ENCODE measurements at places on chromosomes 4 and X.

- no peak for DNase-seq
These were observed 150.5 kb upstream of the SPRY1 start for GRCh38 chr4:123246085-123246484.

GRCh38 chrX:107547621-107548020 lies 80.7 kb upstream of the PRPS1 start:
- no peak for DNase-seq

DNA sequence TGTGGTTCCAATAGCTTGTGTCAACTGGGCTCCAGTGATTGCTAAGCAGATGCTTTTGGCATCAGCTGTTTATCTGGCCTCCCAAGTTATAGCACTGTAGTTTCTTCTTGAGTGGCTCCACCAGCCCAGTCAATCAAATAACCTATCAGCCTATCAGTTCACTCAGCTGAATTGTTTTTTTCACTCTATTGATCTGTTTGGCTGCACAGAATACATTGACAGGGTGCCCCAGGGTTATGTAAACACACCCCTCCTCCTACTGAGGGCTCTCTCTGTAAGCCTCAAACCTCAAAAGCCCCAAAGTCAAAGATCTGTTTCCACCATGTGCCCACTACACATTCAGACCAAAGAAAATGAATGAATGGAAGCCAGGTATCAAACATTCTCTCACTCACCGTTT lies 214.0 kb downstream of the HS6ST2 start:
- DNase-seq: no peak

GRCh38 chrX:7088968-7089615 lies 58.4 kb upstream of the STS start:
- DNase-seq: peak; percentile 4

DNA sequence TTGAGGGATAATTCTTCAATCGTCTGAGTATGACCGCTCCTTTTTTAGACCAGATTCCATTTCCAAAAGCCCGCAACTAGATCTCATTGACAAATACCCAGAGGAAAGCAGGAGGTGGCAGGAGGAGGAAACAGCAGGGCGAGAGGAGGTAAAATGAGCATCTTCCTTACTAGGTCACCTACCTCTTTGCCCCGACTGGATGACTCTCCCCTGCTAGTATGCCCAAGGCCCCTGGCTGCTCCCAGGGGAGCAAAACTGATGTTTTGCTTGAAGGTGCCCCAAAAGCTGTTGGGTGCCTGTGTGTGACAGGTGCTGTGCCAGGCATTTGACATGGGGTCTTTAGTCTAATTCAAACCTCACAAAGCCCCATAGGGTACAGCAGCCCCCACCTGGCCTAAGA lies 48.9 kb downstream of the C4orf50 start:
- no peak for DNase-seq

DNA sequence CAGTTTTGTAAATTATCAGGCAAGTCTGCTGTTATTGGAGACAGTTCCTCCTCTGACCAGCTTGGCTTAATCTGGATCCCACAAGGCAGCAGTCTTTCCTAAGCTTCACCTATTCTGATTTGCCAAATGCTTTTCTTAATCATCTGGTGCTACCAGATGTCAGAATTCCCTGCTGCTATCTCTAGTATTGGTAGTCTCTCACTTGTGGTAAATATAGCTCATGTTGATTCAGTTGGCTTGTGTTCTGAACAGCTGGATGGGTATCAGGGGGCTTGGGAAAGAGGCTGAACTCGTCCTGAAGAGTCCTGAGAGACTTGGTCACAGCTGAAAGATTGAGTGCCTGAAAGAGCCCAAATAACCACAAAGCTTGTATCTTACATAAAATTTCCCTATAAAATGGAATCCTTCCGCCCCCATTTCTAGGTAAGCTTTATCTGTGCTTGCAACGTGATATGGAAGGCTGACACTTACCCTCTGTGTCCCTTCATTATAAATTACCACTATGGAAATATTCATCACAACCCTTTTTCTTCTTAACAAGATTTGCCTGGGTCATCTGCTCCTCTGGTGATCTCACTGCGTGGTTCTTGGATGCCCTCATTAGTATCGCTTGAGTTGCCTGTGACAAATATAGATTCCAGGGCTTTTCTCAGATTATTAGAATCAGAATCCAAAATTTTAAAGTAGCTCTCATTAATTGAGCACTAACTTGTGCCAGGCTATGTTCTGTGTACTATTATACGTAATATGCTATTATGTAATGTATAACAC lies 104.1 kb upstream of the GPRIN3 start:
- no peak for DNase-seq

GRCh38 chr4:164904336-164904735 lies 27.4 kb downstream of the APELA start:
- no peak for DNase-seq

GRCh38 chr4:152691761-152692160 lies 12.0 kb upstream of the TMEM154 start:
- DNase-seq: no peak

GRCh38 chr4:29262986-29263385 lies 1457.2 kb upstream of the PCDH7 start:
- no peak for DNase-seq

GRCh38 chr4:24515698-24516097 lies 68.7 kb downstream of the DHX15 start:
- no peak for DNase-seq

DNA sequence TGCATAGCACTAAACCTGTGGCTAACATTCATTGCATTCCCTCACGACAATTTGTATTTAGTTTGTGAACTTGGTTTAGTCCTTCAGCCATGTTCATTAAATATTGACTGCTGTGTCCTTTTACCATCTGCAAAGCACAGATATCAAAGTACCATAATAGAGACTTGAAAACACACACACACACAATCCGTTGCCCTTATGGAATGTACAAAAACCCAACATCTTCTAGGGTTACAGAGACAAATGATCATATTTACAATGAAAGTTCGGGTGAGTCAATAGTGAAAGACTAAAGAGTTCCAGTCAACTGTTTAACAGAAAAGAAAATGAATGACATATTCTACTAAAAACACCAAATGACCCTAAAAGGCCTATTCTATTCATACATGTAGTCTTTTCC lies 50.8 kb upstream of the TXK start:
- no peak for DNase-seq

DNA sequence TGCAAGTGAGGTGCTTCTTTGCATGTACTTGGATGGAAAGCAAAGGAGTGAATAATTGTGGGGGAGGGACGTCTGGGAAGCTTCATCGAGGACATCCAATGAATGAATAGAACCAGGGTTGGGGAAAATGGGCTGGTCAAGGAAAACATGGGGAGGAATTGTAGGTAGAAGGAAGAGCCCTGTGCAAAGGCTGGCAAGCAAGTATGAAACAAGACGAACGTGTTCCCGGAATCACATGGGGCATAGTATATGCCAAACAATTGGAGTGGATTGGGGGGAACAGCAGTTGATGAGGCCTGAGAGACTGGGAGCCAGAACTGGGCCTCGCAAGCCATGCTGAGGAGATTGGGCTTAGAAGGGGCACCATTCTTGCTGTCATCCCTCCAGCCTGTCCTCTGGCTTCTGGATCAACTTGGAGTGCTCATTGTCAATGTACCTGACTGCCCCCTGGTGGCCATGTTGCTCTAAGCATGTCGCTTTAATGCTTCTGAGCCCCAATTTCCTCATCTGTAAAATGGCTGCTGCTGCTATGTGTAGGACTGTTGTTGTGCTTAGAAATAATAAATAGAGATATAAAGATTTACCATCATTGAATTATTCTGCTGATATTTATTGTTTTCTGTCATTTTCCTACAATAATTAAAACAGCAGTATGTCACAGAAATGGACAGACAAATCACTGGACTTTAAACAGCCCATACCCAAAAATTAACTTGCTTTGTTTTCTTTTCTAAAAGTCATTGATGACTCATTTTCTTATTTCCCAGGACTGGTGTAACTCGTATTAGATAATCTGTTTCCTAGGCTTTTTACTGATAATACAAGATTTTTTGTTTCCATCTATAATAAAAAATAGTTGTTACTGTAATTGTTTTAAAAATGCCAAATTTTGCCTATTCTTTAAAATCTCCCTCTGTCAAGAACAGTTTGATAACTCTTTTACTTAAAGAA lies 66.4 kb downstream of the JADE3 start:
- peak; percentile 33 for DNase-seq

DNA sequence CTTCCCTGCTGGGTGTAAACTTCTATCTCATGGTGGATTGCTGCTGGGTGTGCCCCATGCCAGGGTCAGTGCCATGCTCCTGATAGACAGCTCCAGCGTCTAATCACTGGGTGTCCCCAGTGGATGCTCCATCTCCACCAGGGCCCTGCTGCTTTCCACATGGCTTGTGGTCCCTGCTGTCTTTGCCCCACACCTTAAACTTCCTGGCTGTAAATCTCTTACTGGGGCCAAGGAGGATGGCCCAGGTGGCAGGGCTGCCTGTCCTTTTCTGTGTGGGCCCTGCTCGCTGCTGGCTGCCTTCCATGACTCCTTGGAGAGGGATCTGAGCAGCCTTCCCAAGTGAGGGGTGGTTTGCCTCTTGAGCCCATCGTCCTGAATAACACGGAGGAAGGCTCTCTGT lies 51.8 kb downstream of the RGS12 start:
- DNase-seq: no peak

GRCh38 chr4:5256421-5256820 lies 205.1 kb downstream of the STK32B start:
- no peak for DNase-seq

- DNase-seq: no peak
These were observed 152.2 kb downstream of the MGST2 start for GRCh38 chr4:139817657-139818452.

DNA sequence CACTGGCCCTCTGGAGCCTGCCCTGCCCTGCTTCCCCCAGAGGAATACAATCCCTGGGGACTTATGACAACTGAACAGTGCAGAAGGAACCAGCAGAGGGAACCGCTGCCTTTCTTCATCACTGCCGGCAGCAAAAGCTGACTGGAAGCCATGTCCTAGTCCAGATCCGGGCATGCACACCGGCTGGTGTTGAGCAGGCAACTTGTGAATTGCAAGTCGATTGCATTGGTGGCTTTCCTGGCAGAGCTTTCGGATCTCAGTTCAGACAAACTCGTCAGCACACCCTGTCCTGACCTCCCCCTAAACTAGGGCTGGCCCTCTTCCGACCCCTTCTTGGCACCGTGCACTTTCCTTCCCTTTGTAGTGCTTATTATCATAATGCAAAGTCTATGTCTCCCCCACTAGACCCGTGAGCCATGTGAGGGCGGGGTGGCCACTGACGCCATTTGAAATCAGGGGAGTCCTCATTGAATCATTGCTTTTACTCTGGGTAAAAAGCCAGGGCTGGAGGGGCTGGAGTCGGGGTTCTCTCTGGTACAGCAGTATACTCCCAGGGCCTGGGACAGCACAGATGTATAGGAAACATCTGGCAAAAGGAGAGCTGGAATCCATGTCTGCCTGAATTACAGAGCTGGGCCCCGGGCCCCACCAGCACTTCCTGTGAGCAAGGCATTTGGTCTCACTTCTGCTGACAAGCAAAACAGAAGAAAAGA lies 1.8 kb downstream of the ARHGAP4 start:
- DNase-seq: no peak

DNA sequence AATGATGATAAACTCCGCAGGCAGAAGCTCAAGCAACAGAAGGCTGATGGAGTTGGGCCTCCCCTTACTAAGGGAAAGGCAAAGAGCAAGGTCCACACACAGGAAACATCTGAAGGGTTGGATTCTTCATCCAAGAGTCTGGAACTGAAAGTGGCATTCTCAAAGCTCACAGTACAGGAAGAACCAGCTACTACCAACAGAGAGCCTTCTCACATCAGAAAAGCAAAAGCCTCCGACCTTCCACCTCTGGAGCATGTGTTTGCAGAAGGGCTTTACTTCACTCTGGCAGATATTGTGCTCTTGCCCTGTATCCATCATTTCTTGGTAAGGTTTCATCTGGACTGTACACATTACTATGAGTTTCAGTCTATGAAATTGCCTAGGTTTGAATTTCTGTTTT lies 10.6 kb downstream of the GSTCD start:
- no peak for DNase-seq

DNA sequence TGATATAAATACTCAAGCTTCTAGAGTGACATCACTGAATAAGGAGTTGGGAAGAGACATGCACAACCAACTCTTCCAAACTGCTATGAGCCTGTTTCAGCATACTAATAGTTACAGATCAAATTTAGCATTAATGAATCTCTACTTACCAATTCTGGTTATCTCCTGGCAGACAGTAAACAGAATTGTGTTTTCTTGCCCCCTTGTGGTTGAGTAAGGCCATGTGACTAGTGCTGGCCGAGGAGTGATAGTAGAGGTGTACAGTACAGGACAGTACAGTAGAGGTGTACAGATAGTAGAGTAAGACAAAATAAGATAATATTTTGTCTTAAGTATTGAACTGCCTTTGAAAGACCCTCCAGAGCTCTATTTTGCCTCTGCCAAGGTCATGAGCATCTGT lies 681.4 kb downstream of the GABRG1 start:
- DNase-seq: no peak

DNA sequence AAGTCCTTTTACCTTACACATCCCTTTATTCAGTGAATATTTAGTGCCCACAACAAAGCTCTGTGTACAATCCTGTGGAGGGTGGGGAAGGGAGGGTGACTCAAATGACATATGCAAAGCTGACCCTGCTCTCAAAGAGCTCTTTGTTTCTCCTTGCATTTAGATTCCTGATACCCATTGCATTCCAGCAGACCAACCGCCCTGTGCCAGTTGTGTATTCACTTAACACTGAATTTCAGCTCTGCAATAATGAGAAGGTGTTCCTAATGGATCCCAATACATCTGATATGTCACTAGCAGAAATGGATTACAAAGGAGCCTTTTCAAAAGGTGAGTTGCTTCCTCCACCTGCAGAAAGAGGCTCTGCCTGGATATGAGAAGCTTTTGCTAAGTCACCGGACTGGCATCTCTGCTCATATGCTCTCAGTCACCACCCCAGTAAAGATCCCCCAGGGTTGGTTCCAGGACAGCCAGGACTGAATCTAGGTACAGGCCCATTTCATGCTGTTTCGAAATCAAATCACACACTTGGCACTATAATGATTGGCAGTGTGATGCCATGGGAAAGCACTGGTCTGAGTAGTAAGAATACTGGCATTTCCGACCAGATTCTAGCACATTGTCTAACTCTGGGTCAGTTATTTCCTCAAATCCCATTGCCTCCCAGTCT lies 17.1 kb upstream of the ANXA3 start:
- DNase-seq: no peak

DNA sequence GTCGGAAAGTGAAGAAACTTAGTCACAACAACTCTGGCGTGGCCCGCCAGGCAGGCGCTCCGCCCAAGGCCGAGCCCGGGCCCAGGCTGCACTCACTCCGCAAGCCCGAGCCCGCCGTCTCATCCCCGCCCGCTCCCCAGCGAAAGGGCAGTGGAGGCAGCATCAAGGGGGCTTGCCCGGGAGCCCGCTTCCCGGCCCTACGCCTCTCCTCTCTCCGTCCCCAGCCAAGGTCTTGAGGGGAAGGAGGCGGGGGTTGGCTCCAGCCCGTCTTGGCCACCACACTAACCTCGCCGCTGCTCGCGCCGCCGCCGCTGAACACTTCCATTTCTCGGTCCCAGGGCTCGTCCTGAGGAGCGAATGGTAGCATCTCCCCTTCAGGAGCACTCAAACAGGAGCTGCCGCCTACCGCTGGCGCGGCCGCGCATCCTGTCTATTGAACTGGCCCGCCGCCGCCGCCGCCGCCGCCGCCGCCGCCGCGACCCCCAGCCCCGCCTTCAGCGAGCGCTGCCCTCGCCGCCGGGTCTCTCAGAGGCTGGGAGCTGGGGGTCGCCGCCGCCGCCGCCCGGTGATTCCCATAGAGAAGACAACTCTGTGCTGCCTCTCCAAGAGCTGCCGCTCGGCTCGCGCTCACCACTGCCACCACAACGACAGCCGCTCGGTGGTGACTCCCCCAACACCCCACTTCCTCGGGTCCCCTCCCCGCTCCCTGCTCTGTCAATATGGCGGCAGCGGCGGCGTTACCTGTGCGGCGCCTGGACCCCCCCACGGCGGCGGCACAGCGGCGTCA lies at the start of gene RPS6KA6:
RPS6KA6 (minus strand) TSS at position 667 of the 787 bp plus-strand sequence; CDS start at position 367, 300 bp downstream.
- DNase-seq: no peak

Data from stimulated activated CD8-positive, alpha-beta memory T cell treated with anti-CD3 and anti-CD28 coated beads, Interleukin-4, amount 100 ng/mL, for 1 hour (primary cell).